ENCODE measurements at places on chromosomes 4 and X.

DNA sequence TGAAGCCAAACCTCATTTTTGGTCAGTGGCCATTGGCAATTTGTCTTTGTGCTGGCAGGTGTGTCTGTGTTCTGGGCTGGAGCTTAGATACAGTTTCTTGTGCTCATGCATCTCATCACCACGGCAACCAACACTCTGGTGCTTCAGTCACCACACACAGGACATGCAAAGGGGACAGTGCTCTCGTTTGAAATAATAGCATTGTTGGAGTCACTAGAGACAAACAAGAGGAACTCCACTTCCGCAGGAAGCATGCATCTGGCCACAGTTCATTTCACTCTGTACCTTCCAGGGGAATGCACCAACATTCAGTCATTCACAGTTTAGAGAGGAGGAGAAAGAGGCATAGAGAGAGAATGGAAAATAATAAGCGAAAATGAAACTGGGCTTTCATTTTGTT is 267.4 kb downstream of the ANK2 start:
- peak; percentile 35 for DNase-seq

DNA sequence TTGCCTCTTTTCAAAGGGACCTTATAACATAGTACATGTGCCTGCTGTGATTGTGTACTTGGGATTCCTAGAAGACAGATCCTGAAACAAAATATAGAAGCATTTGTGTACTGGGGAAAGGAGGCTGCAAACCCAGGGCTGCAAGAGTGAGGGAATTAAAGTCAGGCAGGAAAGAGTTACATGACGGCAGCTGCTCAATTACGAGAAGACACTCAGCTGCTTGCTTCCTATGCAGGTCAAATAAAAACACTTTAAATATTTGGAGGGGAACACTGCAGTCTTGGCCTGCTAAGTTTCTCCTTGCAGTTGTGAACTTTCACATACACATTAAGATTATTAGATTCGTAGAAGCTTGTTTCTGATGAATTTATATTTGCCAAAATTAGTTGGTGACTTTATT is 191.9 kb upstream of the CXCL13 start:
- DNase-seq, result no peak

DNA sequence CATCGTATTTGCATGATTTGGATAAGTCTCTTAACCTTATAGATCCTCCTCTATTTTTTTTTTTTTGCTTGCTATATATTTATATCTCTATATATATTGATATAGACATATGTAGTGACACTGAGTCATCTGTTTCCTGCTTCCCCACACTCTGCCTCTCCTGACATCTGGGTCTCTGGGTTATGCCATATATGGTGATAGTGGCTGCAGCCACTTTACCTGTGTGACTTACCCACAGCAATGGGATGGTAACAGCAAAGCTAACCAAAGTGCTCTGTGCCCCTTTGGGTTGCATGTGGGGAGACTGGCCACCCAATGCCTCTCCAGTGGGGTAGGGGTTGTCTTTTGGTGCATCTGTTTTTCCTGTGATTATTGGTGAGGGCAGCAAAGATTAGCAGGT is 14.5 kb downstream of the CMC4 start:
- no peak for DNase-seq

DNA sequence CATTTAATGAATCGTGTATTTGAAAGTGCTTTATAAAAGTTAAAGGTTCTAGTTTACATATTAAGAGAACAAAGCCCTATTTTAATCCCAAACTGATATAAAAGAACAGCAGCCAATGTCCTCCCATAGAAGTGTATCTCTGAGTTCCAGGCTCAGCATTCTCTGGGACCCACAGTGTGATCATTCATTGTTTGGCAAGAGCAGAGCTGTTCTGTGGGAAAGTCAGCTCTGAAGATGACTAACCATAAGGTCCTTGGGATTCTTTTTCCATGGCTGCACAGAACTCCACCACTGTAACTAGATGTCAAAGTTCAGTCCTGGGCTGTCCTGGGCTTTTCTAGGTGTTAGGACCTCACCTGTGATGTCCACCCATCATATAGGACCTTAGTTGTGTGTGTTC is 157.0 kb upstream of the TLL1 start:
- no peak for DNase-seq

GRCh38 chrX:39470588-39471407 is 627.0 kb downstream of the BCOR start:
- peak; percentile 46 for DNase-seq

- no peak for DNase-seq
These were observed 39.4 kb upstream of the IRF2 start for GRCh38 chr4:184513802-184514120.

- DNase-seq, result no peak
These were observed 278.9 kb downstream of the INPP4B start for GRCh38 chr4:142567199-142567598.

GRCh38 chr4:19531906-19532848 is 719.5 kb upstream of the SLIT2 start:
- no peak for DNase-seq

- DNase-seq, result peak; percentile 66
These were observed 969 bp downstream of the STIM2 start for GRCh38 chr4:26861434-26862186.

Data from globus pallidus (tissue), 1 donor.